ENCODE measurements at places on chromosomes 7 and 10.

DNA sequence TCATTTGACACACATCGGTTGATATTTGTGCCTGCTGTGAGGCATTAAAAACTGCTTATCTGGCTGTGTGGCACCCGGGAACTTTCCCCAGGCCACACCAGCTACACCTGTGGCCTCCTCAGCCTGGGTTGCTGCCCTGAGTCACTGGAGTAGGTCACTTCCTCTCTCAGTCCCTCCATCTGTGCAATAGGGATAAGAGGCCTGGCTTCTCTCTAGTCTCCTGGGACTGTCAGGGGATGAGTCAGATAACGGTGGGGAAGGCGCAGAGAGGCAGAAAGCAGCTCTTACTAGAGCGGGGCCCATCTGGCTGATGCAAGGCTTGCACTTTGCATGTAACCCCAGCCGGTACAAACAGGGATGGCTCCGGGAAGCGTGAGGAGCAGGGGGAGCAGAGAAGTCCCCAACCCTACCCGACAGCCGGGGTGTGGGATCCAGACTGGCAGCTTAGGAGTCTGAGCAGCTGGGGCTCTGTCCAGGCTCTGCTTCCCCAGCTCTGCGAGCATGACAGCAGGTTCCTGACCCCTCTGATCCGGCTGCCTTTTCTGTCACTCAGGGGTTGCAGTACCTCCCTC lies 34.0 kb downstream of the DNAJB12 start:
- peak; percentile 54 for DNase-seq

GRCh38 chr10:28151636-28152035 lies 151.2 kb downstream of the MPP7 start:
- DNase-seq, result no peak

DNA sequence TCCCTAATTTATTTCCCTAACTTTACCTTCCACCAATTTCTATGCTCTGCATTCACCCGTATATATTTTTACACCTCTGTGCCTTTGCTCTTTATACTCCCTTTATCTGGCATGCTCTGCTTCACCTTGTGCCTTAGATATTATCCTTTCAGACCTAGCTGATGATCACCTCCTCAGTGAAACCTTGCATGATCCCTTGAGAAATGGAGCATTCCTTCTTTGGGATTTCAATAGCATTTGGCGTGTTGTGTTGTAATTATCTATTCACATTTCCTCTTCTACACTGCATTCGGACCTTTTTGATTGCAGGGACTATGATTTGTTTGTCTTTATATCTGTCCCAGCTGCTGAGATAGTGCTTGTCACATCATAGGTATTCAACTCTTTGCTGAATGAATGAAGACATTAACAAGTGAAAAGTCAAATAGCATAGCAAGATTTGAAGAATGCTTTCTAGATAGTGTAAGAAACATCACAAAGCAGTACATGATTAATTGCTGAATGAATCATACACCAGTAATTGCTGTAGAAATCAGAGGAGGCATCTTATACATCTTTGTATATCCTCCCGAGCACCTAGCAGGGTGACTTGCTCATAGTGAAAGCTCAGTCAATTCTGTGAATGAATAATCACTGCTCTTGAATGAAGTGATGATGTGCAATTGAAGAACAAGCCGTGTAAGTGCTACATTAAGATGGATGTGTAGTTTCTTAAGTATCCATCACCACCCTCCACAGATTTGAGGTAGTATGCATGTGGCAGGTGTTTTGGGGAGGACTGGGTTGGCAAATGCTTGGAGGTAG lies 2.0 kb upstream of the TM9SF3 start:
- no peak for DNase-seq

- DNase-seq, result no peak
Observed at GRCh38 chr10:30738416-30738815, 108.9 kb upstream of the LYZL2 start.

DNA sequence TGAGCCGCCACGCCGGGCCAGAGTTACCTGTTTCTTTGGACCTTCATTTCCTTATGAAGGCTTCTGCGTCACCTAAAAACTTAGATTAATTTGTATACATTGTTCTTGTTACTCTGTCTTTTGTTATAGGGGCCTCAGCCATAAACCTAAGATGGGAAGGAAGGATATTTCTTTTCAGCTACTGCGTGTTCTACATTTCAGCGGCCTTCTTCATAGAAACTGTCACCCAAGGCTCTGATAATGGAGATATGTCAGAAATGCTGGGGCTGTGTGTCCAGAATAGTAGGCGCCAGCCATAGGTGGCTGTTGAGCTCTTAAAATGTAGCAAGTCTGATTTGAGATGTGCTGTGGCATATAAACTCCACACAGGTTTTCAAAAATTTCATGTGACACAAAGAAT lies 52.9 kb downstream of the HK1 start:
- no peak for DNase-seq

DNA sequence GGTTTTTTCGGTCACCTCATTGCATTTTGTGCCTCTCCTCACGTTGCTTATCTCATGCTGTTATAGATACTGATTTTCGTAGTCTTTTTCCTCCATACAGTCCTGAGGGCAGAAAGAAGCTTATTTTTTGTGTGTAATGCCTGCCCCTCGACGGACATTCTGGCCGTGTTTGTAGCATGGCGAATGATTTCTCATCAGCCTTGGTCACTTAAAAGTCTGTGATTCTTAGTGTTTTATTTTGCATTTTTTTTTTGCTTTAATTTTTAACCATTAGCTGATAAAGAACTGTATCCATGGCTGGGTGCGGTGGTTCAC lies 469 bp upstream of the NOC3L start:
- DNase-seq, result no peak

DNA sequence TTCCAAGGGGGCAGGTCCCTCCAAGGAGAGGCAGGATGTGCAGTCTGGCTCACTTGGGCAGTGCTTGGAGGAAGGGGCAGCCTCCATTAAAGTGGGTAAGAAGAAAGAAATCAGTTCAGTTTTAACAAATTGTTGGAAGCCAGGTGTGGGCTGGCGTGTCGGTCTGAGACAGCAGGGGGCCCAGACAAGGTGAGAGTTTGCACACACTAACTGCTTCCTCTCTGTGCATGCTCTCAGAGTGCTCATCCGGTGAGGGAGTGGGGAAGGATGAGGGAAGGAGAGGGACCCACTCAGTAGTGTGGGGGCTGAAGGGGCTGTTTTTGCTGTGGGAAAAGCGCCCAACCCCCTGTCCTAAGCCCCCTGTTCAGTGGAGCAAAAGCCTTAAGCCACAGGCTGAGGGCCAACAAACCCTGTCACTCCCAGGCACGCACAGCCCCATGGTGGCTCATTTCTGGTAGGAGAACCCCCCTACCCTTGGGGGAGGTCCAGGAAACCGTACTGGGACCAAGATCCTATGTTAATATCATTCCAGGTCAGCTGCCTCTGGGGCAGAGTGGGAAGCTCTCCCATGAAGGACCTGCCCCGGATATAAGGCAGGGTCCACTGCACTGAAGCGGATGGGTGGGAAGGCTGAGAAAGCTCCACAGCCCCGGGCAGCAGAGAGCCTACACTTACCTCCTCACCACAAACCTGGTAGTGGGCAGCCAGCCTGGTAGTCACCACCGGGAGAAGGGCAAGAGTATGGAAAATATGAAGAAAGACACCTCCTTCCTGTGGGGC lies 5.1 kb upstream of the PCBD1 start:
- DNase-seq, result no peak

DNA sequence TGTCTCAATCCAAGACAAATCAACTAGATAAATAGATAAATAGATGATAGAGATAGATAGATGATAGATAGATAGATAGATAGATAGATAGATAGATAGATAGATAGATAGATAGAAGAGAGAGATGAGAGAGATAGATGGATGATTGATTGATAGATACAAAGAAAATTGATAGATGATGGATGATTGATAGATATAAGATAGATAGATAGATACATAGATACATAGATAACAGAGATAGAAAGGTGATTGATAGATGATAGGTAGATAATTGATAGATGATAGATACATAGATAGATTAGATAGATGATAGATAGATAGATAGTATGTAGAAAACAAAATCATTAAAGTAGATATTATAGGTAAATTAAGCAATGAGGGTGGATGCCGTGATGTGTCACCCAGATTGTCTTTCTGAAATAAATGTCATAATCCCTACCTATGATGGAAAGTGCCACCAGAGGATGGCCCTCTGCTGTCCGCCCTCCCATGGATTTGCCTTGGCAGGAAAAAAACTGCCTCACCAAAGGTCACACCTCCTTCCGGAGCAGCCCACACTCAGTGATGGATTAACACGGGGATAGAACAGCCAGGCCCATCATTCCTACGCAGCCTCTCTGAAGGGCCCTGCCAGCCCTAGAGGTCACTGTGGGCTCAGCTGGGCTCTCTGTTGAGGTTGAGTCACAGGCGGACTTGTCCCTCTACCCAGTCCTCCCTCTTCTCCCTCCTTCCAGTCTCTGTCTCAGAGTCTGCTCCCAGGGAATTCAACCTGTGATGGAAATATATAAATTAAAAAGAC lies 50.8 kb downstream of the KCNH2 start:
- DNase-seq, result no peak

DNA sequence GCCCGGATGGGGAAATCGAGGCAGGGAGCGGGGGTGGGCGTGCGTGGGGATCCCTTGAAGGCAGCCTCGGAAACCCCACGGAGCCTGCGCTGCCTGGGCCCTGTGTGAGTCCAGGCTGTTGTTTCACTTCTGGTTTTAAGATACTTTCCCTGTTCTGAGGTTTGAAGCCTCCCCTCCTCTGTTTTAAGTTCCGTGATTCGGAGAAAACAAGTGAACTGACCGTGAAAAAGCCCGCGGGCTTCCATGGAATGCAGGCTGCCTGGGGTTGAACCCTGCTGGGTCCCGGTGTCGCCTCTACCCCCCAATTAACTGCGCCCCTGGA lies 401 bp downstream of the LRRC27 start:
- no peak for DNase-seq

- DNase-seq, result no peak
Observed at GRCh38 chr10:63515002-63515763, 6.0 kb upstream of the REEP3 start.

DNA sequence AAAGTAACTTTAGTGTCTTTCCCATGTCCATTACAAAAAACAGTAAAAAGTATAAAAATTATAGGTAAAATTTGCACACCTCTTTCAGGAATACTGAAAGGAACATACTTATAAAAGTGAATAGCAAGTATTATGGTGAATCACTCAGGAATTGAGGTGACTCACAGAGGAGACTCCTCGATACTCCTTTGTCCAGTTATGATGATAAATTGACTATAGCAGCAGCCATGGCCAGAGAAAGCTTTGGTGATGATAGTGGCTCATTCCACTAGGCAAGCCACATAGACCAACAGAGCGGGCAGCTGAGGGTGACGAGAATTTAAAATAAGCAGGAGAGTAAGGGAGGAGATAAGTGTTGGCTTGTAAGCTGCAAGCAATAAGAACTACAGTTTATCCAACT lies 1231.1 kb upstream of the CELF2 start:
- DNase-seq, result no peak

- DNase-seq, result no peak
Observed at GRCh38 chr10:102581981-102582580, 62.2 kb upstream of the TRIM8 start.

DNA sequence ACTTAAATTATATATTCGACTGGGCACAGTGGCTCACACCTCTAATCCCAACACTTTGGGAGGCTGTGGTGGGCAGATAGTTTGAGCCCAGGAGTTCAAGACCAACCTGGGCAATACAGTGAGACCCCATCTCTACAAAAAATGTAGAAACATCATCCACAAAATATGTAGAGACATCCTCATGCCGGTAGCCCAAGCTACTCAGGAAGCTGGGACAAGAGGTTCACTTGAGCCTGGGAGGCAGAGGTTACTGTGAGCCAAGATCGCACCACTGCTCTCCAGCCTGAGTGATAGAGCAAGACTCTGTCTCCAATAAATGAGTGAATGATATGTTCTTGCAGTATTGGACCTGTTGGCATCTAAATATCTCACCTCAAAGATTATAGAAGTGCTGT lies 22.6 kb upstream of the TNS3 start:
- no peak for DNase-seq

DNA sequence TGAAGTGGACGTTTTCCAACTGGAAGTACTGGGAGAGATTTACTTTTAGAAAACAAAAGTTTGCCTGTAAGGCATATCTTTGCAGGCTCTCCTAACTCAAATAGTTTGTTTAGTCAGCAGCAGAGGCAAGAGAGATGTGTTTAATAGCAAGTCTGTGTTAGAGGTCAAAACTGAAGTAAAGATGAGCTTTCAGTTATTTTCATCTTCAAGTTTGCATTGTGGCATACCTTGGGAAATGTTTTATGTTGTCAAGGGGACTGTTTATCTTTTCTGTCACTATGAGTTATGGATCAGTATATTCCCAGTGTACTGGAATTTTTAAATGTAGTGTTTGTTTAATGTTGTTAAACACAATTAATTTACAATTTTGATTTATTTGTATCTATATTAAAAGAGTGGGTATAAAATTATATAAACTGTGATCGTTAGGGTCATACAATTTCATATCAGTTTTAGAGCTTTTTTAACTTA lies 169.7 kb upstream of the PPP1R3A start:
- no peak for DNase-seq

DNA sequence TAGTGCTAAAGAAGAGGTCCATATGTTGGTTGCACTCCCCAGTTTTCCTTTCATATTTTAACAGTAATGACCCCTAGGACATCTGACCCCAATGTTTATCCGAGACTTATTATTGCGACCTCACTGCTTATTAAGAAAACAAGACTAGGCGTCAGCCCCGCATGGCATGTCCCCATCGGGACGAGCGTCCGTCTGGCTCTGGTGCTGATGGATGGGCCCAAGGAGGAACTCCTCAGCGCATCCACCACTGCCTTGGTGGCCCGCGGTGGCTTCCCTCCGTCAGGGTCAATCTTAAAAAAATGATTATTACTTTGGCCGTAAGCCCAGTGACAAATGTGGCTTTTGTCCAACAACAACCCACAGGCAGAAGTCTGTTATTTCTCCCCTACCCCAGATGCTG lies 40.1 kb upstream of the CXCL12 start:
- DNase-seq, result no peak

DNA sequence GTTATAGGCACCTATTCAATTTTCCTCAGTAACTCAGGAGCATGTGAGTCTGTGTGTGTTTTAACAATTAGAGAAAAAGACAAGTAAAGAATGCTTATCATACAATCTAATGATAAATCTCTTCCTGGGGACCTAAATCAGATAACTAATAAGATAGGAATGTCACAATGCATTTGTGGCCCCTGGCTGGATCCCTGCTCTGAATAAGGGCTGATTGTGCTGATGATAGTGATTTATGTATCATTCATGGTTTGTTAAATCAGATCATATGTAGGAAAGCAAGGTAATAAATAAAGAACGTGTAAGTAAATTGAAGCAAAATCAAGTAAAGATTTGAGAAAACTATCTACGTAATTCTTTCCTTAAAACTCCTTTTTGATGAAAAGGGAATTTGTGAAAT lies 145.9 kb downstream of the C7orf25 start:
- no peak for DNase-seq

DNA sequence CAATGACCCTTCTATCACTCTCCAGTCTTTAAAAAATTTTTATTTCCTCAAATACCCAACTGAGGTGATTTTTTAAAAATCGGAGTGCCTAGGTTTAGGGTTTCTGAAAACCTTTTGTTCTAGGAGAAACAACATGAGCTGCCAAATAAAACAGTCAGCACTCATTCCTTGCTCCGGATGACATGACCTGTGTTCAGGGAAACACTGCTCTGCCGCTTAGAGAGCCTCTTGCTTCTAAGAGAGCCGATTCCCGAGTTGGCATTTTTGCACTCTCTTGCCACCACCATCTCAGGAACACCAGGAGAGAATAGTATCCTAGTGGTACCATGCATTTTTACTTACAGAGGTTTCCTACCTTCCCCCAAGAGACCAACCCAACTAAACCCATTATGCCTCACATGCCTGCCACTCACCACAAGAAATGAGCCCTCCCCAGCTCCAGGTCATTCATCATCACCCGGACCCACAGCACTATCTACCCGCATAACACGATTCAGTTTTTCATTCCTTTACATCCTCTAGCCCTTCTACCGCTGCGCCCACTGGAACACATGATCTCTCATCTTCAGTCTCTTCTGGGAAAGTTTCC lies 365.4 kb downstream of the THSD7A start:
- no peak for DNase-seq

Measured in stimulated activated CD8-positive, alpha-beta memory T cell treated with anti-CD3 and anti-CD28 coated beads, Interleukin-4, amount 100 ng/mL, for 4 hours (primary cell).